Hepatocyte (in vitro differentiated cells): ENCODE measurements at places on chromosomes 7 and 10. TPM values are rescaled to one million over a fixed set of nuclear protein-coding genes. Genes with fewer than 3 reads are reported as not detected.

SAMD9L gene
- 1.5 and 4.5 TPM in 2 replicates for total RNA-seq

PRSS2 gene
- total RNA-seq = 94.7 and 144 TPM in 2 replicates

MACROH2A2 gene
- 47.2 and 50.1 TPM in 2 replicates for total RNA-seq

AUTS2 gene
- total RNA-seq = 13.0 and 40.9 TPM in 2 replicates

DNA sequence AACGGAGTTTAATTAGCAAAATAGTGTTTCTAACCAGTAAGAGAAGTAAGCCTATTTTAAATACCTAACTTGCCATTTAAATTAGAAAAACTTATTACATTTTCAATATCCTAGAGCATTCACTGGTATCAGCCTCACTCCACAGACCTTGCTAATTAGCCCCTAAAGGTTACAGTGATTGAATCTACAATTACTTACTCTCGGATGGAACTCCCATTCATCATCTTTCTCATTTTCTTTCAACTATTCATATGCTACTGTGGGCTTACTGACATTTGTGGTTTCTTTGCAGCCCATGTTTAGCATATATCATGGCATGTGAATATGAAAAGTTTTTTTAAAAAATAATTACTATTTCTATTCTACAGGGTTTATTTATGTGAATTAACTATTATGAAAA lies 86.4 kb downstream of the GPR37 start:
- no peak overlapping the region for H3K4me3 ChIP-seq
- no peak overlapping the region for H3K27ac ChIP-seq
- H3K36me3 ChIP-seq = no peaks in the 10 kb centered on the region
- H3K27me3 ChIP-seq = no peaks in the 10 kb centered on the region
- H3K4me1 ChIP-seq = no peaks in the 10 kb centered on the region
- DNase-seq = no peak

DNA sequence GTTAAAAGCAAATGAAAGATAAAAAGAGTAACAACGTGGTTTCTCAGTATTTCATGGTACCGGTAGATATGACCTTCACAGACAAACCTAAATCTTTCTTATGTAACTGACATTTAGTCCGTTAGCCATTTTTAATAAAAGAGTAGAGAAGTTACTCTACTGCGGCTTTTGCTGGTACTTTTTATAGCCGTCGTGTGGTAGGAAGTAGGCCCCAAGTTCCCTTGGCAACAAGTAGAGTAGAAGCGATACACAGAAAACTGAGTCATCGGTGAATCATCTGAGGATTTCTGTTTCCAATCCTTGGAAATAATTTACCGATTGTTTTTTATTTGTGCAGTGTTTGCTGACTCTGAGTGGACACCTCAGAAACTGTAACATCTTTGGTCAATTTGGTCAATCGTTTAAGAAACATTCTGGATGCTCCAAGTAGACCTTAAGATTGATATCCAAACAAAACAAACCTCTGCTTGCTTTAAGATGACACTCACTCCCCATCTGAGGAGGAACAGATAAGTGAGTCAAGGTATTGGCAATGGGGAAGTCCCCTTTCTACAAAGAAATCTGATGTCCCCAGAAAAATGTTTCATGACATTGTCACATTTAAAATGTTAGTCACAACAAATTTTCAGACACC lies 63.9 kb upstream of the AHR start:
- H3K27ac ChIP-seq = peak overlapping the region; percentile 84
- peaks cover 18% of the 10 kb centered on the region for H3K4me1 ChIP-seq
- no peak overlapping the region for H3K4me3 ChIP-seq
- H3K36me3 ChIP-seq = no peaks in the 10 kb centered on the region
- peak; percentile 85 for DNase-seq

GRCh38 chr7:24912874-24913514 lies 67.0 kb downstream of the OSBPL3 start:
- no peak overlapping the region for H3K27ac ChIP-seq
- H3K27me3 ChIP-seq = no peaks in the 10 kb centered on the region
- no peak overlapping the region for H3K4me3 ChIP-seq

FANK1 gene
- 0.88 and 6.0 TPM in 2 replicates for total RNA-seq

GRCh38 chr10:46006219-46006618 lies 24.2 kb downstream of the NCOA4 start:
- H3K27ac ChIP-seq = no peak overlapping the region
- H3K36me3 ChIP-seq = no peaks in the 10 kb centered on the region
- no peak for DNase-seq

DNA sequence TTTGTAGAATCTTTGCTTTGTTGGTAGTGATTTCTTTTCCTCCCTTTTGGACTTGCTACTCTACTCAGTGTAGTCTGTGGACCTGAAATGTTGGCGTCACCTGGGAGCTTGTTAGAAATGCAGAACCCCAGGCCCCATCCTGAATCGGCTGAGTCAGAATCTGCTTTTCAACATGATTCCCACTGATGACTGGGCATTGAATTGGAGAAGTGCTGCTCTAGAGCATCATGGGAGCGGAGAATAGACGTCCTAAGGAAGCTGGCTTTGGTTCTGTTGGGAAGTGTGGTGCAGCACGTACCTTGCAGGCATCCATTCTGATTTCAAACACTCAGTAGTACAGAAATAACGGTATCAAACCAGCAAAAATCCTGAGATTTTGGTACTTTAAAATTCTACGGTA lies 54.7 kb downstream of the RBM33 start:
- no peaks in the 10 kb centered on the region for H3K4me1 ChIP-seq
- H3K36me3 ChIP-seq = peaks cover 11% of the 10 kb centered on the region
- no peak for DNase-seq
- no peak overlapping the region for H3K4me3 ChIP-seq
- H3K27ac ChIP-seq = no peak overlapping the region

DNA sequence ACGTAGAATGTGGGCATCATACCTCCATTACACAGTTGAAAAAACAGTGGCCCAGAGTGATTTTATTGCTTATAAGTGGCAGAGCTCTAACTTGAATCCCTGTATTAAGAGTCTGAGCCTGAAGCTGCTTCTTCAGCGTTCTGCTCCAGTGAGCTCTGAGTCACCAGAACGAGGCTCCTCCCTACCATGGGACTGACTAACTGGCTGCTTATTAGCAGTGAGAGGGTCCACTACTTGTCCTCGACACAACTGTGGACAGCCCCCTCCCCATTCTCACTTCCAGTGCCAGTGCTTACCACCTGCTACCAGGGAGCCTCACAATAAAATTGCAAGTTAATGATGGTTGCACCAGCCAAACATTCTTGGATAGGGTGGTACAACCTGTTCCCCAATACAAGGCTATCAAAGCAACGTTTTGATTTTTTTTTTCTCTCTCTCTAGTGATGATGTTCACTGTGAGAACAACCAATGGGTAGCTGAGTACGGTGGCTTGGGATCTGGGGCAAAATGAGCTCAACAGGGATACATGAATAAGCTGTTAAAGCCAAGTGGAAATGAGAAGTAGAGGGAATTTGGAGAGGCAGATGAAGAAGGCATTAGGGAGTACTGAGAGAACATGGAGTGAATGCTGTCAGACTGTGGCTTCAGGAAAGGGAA lies 2.7 kb upstream of the NRG3 start:
- no peak overlapping the region for H3K4me3 ChIP-seq
- H3K27me3 ChIP-seq = peaks cover 61% of the 10 kb centered on the region
- H3K4me1 ChIP-seq = peaks cover 11% of the 10 kb centered on the region

TRIM73 gene
- total RNA-seq = 0.72 and 5.0 TPM in 2 replicates

ADARB2 gene
- 0.13 and 1.4 TPM in 2 replicates for total RNA-seq

GRCh38 chr7:135925210-135925609 lies 51.9 kb downstream of the MTPN start:
- no peak overlapping the region for H3K27ac ChIP-seq
- peaks cover 14% of the 10 kb centered on the region for H3K4me1 ChIP-seq
- H3K27me3 ChIP-seq = no peaks in the 10 kb centered on the region
- no peaks in the 10 kb centered on the region for H3K36me3 ChIP-seq
- H3K4me3 ChIP-seq = no peak overlapping the region
- no peak for DNase-seq

TFEC gene
- total RNA-seq = 34.8 and 37.0 TPM in 2 replicates

- peaks cover 17% of the 10 kb centered on the region for H3K4me1 ChIP-seq
- no peaks in the 10 kb centered on the region for H3K27me3 ChIP-seq
- H3K4me3 ChIP-seq = no peak overlapping the region
- H3K27ac ChIP-seq = no peak overlapping the region
These were observed 49.6 kb downstream of the HIPK2 start for GRCh38 chr7:139728203-139728602.

DNA sequence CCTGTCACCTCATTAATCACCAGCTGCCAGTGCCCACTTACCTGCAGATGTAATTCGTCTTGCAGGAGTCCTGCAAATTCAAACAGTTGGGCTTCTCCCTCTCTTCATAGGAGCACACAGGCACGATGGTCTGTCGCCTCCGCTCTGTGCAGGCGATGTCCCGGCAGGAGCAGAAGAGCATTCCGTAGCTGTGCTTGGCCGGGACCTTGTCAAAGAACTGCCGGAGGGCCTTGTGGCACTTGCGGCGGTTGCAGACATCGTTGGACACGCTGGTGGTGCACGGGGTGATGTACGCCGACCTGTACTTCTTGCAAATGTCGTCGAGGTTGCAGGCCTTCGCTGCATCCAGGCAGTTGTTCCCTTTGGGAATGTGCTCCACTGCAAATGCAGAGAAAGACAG lies 147.8 kb downstream of the GFRA1 start:
- DNase-seq = no peak
- H3K4me3 ChIP-seq = no peak overlapping the region
- no peak overlapping the region for H3K27ac ChIP-seq
- no peaks in the 10 kb centered on the region for H3K27me3 ChIP-seq
- H3K36me3 ChIP-seq = no peaks in the 10 kb centered on the region
- no peaks in the 10 kb centered on the region for H3K4me1 ChIP-seq
